ENCODE measurements at places on chromosomes 5 and 9.

- DNase-seq = peak; percentile 10
Measured at GRCh38 chr9:110255463-110256379, 586 bp downstream of the TXN start.

GRCh38 chr5:154498994-154499393 is 21.0 kb upstream of the HAND1 start:
- no peak for DNase-seq

GRCh38 chr9:21153336-21154017 is 11.8 kb upstream of the IFNW1 start:
- no peak for DNase-seq

DNA sequence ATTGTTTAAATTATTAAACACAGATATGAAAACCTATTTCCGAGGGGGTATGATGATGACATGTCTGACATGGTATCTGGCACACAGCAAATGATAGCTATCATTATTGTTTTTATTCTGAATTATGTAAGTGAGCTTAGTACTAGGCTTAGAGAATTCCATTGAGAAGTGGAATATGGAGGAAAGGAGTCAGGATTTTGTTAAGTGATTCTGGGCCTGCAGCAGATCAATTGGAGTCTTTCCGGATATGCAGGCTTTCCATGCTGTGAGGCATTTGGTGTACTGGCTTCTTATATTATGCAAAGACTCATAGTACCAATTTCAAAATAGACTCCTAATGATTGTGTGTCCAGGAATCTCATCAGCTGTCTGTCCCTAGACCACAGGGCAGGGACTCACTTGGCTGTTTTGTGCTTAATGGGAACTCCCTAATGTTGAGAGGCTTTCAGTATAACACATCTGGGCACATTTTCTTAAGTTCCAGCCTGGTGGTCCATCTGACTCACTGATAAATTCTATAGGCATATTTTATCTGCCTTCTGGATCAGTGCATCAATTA is 180.0 kb upstream of the KLF9 start:
- no peak for DNase-seq

DNA sequence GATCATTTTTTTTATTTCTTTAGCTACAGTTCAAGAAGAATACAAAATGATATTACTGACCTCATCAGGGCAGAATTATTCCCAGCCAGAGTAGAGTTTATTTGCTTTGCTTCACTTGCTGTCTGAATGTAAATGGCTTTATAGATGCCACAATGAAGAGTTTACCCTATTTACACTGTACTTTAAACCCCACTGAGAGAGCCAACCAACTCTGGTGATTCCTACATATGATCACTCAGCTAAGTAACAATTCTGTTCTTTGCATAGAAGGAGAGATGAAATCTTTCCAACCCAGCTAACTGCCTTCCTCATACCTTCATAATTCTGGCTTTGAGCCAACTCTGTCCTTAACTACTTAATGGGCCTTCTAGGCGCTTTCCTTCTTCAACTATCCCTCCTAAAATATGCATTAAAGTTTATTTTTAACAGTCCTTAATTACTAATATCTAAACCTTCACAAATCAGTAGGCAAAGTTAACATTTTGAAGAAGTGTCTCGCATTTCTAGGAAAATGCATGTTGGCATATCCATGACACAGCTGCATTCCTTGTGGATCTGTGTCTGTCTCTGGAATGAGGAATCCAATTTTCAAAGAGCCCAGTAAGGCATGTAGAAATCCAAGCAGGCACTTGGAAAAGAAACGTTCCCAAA is 284.8 kb upstream of the GRAMD2B start:
- DNase-seq = no peak

GRCh38 chr5:168123631-168124528 is 167.6 kb upstream of the WWC1 start:
- DNase-seq = no peak

- DNase-seq = no peak
Measured at GRCh38 chr5:156119692-156120091, 207.3 kb upstream of the SGCD start.

DNA sequence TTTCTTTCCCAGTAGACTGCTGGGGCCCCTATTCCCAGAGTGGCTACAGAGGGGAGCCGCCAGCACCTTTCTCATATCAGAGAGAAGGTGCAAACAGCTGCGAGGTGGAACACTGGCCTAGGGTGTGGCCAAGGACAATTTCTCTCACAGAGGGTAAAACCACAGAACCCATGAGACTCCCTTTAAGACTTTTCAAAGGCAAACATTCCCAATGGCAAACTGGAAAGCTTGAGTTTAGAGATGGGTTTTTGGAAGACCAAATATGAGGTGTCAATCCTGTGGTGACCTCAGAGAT is 335.1 kb upstream of the PIK3R1 start:
- no peak for DNase-seq

- DNase-seq = no peak
Measured at GRCh38 chr5:134958755-134959154, 9.0 kb upstream of the CATSPER3 start.

- DNase-seq = no peak
Measured at GRCh38 chr5:80540691-80541090, 29.4 kb downstream of the ANKRD34B start.

- DNase-seq = no peak
Measured at GRCh38 chr5:115490596-115490995, 54.0 kb downstream of the FEM1C start.

DNA sequence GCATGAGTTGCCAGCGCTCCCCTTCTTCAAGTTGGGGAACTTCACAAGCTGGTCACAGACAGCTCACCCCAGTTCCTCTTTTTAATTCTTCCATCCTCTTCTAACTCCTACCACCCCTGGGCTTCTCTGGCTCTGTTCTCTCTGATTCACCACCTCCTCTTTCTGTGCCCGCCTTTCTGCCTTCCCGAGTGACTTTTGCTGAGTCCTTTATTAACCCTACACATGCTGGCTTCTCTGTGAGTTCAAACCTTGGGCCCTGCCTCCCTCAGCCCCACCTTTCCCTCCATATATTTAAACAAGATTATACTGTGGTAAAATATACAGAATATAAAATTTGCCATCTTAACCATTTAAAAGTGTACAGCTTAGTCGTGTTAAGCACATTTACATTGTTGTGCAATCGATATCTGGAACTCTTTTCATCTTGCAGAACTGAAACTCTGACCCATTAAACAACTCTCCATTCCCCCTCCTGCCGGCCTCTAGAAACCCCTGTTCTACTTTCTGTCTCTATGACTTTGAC is 32.0 kb downstream of the SLC46A2 start:
- DNase-seq = no peak

DNA sequence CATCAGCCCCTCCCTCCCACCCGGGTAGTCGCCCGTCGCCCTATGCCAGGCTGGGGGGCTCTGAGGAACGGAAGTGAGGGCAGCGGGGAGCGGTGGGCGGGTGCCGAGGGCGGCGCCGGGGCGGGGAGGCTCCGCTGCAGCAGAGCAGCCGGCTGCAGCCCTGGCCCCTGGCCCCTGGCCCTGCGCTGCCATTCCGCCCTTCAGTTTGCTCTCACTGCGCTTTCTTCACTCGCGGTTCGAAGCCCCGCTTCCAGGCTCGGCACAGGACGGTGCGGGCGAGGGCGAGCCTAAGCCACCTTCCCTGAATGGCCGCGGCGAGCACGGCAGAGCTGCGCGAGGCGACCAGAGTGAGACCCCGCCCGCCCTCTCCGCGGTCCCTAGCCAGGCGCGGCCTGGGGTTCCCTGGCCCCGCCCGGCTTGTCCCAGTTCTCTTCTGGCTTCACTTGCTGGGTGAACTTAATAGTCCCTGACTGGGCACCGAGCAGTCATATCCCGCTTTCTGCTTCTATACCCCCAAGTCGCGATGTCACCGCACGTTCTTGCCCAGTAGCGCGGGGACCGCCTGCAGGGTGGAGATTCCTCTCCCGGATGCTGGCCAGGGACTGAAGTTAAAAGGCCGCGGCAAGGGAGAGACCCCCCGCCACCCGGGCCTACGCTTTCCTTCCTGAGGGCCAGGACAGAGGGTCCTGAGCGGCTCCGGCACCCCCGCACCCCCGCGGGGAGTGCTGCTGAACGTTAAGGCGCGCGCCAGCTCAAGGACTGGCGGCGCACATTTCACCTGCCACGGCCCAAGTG is 623 bp upstream of the TRIM36 start:
- no peak for DNase-seq

GRCh38 chr5:115941051-115941675 is 21.1 kb upstream of the LVRN start:
- DNase-seq = no peak

- DNase-seq = no peak
Measured at GRCh38 chr5:112787261-112787660, 49.6 kb downstream of the APC start.

Data from NCI-H2081 treated with DMSO at 0.1 percent for 48 hours (cell line).